T-helper 1 cell (primary cell): ENCODE measurements at places on chromosomes 3 and 15.

- DNase-seq: no peak
These were observed 214.0 kb upstream of the RARB start for GRCh38 chr3:25214034-25214433.

- no peak for DNase-seq
These were observed 43.9 kb upstream of the POLG start for GRCh38 chr15:89378296-89379151.

DNA sequence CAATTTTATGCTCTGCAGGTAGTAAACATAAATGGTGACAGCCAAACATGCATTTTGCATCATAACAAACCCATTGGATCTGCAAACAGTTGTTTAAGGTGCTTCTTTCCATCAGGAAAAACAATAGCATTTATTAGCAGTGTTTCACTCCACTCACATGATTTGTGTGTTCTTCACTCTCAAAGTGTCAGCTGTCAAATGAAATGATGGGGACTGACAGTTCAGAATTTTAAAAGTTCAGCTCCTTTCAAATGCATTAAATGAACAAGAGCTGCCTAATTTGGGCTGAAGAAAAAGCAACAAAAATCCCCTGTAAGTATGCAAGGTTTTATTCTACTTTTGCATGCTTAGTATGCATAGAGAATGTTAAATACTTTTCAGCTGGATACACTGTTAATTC lies 145.2 kb upstream of the CDIN1 start:
- no peak for DNase-seq

DNA sequence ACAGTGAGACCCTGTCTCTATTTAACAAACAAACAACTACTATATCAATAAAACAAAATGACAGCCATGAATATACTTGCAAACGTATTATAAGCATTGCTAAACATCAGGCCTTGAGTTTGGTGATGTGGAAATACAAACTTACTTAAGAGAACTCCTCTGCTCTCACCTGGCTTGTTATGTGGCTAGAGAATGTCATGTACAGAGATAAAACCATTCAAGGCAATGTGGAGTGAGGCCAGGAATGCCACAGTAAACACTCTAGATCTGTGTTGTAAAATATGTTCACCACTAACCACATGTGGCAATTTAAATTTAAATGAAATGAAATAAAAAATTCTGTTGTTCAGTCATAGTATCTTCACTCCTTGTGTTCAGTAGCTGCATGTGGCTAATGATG lies 22.7 kb upstream of the RARB start:
- no peak for DNase-seq

GRCh38 chr3:38163841-38164642 lies 1.3 kb upstream of the OXSR1 start:
- no peak for DNase-seq

DNA sequence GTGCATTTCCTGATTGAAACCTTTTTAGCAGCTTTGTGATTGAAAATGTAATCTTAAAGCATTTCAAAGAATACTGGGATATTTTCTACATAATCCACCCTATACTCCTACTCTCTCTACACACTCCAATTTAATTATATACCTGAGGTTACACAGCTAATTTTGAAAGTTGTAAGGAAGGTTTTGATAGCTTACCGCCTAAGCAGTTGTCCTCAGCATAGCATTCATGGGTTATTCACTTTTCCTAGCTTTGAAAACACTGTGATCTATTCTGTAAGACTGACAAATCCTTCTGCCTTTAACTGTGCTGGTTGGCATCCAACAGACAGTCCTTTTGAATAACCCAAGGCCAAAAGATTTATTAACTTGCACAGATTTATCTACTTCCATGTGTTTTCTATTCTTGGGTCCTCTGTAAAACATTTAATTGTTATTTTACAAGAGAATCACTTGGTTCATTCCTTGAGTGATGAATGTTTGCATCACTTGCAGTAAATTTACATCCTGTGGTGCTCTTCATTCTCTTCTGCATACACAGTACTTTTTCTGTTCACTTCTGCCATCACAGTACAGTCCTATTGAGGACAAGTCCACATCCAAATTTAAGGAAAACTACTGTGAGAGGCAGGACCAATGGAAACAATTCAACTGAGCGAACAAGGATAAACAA lies 44.8 kb downstream of the SERPINI1 start:
- DNase-seq: no peak

DNA sequence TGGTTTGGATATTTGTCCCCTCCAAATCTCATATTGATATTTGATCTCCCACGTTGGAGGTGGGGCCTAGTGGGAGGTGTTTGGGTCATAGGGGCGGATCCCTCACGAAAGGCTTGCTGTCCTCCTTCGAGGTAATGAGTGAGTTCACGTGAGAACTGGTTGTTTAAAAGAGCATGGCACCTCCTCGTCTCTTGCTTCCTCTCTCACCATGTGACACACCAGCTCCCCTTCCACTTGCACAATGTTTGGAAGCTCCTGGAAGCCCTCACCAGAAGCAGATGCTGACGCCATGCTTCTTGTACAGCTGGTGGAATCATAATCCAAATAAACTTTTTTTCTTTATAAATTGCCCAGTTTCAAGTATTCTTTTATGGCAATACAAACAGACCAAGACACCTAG lies 38.6 kb downstream of the RFTN1 start:
- DNase-seq: no peak

DNA sequence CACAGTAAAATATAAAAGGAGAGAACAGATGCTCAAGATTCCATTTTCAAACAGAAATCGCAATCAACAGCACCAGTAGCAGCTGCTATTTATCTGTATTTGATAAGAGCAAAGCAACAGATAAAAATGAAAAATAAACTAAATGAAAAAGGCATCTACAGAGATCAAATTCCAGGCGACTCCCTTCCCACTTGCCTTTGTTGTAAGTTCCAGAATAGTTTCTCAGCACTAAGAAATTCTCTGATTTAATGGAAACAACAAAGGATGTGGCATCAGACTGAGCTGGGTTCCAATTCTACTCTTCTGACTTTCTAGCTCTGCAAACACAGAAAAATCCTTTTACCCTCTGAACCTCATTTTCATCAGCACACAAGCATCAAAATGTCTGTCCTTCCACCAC lies 110.8 kb upstream of the MME start:
- no peak for DNase-seq

DNA sequence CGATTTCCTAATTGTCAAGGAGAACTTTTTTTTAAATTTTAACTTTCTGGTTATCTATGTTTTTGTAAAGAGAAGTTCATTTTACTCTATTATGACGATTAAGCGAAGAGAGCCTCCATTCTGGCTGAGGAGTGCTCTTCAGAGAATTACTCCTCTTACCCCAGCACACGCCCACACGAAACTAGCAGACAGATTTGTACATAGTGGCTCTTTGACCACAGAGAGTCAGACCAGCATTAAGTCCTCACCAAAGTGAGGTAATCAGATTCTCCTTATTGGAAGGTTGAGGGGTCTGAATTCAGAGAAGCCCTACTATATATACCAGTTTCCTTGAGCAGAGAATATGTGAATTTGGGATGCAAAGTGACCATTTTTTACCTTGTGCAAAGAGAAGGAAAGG lies 204.8 kb upstream of the TSC22D2 start:
- no peak for DNase-seq

DNA sequence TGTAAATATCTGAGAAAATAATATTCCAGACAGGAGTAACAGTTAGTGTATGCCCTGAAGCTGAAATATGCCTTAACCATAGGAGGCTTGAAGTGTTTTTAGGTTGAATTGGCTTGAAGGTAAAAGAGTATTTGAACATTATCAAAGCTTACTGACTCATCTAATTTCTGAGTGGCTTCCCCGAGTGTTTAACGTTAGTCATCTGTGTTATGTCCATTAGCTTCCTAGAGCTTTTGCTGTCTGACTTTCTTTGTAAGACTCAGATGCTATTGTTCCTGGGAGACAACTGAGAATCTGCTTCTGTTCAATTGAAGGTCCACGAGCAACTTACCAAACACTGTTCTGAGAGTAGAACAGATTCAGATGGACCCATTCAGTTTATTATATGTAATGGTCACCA lies 656.8 kb upstream of the NECTIN3 start:
- DNase-seq: no peak

DNA sequence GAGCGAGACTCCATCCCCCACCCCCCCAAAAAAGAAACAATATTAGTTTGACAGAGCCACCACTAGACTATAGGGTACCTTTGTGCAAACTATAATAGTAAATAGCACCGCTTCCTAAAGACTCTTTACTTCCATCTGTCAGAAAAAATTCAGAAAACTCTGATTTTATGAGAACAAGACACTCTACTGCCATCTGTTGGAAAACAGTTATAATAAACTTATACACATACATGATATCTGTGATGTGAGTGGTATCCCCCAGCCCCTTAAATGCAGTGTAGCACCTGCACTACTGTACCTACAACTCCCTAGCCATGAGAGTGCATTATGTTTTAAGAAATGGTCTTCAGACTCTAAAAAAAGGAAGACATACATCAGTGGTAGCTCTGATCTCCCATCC lies 47.1 kb upstream of the CTDSPL start:
- no peak for DNase-seq

DNA sequence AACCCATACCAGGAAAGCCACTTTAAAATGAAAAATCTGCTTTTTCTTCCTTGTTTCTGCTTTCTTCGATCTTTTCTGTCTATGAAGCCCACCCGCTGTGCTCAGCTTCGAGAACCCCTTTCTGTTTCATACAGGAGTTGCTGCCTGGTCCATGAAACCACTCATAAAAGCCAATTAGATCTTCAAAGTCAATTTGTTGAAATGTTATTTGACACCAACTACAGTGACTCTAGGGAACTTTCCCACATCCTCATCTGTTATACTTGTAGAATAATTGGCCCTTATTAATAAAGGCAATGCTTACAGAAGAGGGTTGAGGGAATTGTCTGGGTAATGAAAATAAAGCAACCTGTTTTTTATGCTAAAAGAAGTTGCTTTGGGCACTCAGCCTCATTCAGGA lies 523.6 kb downstream of the OCA2 start:
- DNase-seq: no peak

DNA sequence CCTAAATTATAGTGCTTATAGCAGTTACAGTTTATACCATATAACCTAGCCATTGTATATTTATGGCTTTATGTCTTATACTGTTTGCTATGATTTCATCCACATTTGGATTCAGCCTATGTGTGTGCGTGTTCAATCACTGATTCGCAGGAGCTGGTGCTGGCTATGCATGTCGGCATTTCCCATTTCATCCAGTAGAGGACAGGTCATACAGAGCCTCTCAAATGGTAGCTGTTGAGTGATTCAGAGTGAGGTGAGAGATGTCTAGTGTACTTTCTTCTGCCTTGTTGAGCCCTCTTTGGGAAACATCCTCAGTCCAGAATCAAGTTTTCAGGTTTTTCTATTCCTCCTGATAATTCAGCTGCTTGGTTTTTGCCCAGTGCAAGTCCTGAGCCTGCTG lies 76.1 kb downstream of the FRMD4B start:
- DNase-seq: no peak

GRCh38 chr15:35481992-35482391 lies 64.0 kb downstream of the DPH6 start:
- no peak for DNase-seq

DNA sequence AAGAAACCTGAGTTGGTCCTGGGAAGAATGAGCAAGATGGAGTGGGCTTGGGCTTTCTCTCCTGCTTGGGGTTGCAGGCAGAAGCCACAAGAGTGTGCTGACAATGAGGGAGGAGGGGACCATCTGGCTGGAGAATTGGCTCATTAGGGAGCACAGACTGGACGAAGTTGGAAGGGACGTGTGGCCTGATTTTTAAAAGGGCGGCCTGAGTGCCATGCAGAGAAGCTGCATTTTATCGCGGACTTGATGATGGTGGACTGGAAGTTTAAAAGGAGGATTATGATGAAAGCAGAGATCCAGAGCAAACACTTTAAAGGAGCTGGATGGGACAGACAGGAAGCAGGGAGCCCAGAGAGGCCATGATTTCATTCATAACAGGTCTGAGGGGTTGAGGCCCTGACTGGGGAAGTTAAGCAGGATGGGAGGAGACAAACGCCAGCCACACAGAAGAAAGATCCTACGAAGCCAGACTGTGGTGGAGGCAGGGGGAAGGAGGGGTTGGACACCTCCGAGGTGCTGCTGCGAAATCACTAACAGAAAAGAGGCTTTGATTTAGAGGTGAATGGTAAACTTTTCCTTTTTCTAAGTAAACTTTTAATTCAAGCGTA lies 23.6 kb downstream of the TLNRD1 start:
- no peak for DNase-seq

DNA sequence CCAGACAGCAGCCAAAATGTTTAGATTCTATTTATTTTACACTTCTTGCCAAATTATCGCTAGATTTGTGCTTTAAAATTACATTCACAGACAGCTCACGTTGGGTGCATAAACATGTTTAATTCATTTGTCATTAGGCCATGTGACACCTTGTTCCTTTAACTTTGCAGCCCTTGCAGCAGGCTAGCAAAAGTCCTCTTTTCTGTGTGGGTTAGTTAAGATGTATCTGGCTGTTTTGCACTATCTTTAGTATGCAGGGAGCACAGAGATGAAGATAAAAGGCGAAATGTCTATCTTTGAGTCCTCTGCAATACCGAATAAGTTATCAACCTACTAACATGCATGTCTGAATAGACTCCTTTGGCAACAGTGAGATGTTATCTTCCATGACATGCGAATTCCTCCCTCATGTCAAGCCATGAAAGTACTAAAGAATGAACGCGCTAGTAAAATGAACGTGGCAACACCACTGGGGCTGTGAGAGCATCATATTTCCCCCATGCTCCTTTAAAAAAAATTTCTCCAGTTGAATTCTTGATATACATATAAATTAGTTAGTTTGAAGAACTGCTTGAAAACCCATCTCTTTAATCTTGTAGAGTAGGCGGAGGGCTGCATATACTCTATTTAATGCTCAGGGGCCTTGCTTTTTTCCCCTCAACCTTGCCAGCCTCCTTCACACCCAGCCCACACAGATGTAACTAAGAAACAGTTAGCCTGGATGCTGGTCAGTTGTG lies 620.4 kb upstream of the NR2F2 start:
- no peak for DNase-seq

DNA sequence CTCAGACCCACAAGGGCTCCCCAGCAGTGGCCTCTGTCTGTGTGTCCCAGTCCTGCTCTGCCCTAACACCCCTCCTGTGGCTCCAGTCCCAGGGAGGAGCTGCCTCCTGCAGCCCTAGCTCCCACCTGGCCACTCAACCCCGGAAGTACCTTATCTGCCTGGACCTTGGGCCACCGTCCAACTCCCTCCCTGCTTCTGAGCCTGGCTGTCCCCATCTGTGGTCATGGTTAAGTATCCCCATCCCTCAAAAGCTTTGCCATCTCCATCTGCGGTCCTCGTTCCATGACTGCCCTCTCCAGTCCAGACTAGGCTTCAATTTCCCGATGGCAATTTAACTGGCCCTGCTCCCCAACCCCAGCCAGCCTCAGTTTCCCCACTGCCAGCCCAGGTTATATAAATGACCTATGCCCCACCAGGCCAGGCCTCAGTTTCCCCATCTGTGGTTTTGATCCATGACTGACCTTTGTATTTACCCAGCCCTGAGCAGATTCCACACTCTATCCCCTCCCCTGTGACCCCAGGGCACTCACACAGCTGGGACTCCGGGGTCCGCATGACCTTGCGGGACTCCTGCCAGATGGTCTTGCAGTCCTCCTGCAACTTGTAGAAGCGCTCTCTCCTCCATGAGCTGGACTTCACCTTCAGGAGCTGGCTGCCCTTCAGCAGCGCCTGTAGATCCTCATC lies 9.6 kb downstream of the PLCD1 start:
- no peak for DNase-seq
